ENCODE measurements at places on chromosomes 3 and 15.

DNA sequence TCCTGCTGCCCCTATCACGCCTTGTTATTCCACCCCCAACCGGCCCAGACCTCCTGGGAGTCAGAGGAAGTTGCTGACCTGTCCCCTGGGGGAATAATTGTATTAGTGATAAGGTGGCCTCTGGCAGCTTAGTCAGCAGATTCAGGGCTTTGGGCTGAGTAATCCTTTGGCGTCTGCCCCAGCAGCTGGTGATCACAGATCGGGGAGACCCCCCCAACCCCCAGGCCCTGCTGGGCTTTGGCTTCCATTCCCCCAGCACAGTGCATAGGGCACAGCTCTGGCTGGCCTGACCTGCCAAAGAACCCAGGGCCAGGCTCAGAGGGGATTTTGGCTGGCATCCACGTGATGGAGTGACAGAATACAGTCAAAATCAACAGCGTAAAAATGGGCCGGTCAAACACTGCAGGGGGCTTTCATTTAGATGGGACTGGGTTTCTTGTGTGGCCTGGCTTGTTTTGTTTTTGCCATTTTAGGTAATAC is 3.9 kb upstream of the NR2E3 start:
- no peak for DNase-seq

DNA sequence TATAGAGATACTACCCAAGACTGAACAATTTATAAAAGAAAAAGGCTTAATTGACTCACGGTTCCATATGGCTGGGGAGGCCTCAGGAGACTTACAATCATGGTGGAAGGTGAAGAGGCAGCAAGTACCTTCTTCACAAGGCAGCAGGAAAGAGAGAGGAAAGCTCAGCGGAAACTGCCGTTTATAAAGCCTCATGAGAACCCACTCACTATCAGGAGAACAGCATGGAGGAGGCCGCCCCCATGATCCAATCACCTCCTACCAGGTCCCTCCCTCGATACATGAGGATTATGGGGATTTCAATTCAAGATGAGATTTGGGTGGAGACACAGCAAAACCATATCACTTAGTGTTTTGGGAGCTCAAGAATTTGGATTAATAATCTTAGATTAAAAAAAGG is 240.2 kb downstream of the UACA start:
- no peak for DNase-seq

GRCh38 chr3:37949866-37950265 is 40.7 kb upstream of the VILL start:
- DNase-seq: no peak

DNA sequence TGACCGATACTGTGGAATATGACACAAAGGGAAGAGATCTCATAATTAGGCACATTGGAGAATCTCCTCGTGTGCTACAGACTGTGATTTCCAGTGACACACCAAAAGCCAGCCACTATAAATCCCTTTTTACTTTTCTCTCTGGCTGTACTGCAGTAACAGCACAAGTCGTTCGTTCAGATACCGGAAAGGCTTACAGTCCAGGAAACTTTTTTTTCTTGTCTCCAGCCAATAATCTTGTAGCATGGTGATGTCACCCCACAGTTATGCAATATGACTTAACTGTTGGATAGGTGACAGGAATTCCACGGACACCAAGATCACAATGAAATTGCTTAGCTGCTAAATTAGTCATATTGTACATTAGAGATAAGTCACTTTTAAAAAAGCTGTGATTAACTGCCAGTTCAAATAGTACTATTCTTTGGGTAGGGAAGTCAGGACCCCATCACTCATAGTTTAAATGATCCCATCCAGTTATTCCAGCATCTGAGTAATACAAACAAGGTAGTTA is 36.3 kb upstream of the TSC22D2 start:
- DNase-seq: no peak
